ENCODE measurements at places on chromosomes 12 and 14.
A peak's percentile ranks its signal among the peaks of the same experiment; 100 is the strongest.

DNA sequence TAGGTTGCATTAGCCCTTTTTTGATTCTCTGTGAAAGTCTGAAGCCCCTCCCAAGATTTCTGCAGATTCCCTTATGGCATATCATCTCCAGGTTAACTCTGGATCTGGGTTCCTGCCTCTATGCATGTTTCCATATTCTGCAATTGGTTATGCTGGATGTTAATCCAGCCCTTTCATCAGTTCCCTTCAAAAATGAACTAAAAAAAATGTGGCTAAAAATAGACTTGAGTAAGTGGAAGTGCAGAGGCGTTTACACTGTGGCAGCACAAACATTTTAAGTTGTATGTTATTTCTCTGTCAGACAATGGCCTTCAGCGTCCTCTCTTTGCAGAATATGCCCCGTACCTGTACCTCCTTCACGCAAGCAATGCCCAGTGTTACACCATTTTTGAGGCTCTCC, 11.4 kb downstream of the MGST1 start:
- DNase-seq: no peak

- DNase-seq: no peak
These were observed 78.7 kb downstream of the HELB start for GRCh38 chr12:66380769-66381535.

GRCh38 chr12:110304061-110304551, 23.1 kb downstream of the ATP2A2 start:
- no peak for DNase-seq

DNA sequence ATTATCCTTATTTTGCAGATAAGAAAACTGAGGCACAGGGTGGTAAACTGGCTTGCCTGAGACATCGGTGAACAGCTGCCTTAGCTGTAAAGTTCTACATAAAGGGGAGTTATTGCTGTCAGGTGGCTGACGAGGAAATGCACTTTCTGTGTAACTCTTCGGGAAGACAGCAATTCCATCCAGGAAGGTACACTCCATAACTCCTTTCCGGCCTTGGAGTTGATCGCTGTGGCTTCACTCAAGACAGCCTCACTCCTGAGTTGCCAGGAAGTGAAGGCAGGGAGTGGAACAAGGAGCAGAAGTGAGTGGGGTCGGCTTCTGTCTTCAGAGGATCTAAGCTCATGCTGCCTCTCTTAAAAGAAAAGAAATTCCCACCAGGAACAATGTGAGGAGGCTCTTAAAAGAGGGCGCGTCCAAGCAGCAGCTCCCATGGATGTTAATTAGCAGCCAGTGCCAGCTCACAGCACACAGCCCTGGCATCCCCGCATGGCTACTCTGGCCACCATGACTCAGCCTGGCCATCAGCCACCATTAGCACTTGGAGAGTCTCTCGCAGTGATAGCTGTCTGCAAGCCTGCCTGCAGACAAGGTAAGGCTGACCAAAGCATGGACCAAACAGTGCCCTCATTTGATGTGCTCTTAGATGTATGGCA, 60.3 kb downstream of the NUAK1 start:
- DNase-seq: no peak

DNA sequence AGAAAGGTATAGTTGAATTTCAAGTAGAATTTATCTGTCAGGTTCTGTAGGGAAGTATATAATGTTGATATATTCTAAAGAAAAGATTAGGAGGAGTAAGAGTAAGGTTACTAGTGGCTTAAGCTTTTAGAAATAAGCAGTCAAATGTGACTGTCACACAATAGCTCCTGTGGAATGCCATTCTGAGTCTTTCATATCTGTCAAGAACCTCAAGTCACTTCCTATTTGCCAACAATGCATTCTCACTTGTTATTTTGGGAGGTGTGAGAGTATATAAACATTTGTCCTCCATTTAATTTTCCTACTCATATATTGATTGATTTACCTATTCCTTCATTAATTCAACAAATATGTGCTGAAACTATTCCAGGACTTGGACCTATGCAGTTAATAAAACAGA, 11.7 kb downstream of the CLEC9A start:
- DNase-seq: no peak

GRCh38 chr12:87253157-87253556, 776.0 kb downstream of the C12orf50 start:
- DNase-seq: no peak

- DNase-seq: no peak
These were observed 9.4 kb downstream of the HIGD1C start for GRCh38 chr12:50961708-50962107.

- DNase-seq: peak; percentile 25
These were observed 50.9 kb upstream of the BICDL1 start for GRCh38 chr12:119938049-119938667.

DNA sequence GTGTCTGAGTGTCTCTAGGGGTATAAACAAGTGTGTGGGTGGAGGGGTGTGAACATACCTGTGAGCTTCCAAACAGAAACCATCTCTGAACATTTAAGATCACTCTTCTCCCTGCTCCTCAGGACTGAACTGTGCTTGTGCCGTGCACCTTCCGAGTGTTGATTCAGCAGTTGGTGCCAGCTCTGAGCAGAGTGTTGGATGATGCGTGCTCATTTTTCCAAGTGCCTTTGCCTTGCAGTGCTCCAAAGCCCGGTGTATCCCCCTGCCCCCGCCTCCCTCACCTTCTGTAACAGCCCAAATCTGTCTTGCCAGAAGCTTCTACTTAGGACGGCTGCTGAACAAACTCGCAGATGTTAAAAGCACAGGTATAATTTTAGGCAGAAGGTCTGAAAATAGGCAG, 4.4 kb downstream of the WSCD2 start:
- DNase-seq: no peak

- no peak for DNase-seq
These were observed 30.2 kb downstream of the PAPLN start for GRCh38 chr14:73267474-73267873.

GRCh38 chr14:99792551-99793212, 531 bp upstream of the EML1 start:
- no peak for DNase-seq

DNA sequence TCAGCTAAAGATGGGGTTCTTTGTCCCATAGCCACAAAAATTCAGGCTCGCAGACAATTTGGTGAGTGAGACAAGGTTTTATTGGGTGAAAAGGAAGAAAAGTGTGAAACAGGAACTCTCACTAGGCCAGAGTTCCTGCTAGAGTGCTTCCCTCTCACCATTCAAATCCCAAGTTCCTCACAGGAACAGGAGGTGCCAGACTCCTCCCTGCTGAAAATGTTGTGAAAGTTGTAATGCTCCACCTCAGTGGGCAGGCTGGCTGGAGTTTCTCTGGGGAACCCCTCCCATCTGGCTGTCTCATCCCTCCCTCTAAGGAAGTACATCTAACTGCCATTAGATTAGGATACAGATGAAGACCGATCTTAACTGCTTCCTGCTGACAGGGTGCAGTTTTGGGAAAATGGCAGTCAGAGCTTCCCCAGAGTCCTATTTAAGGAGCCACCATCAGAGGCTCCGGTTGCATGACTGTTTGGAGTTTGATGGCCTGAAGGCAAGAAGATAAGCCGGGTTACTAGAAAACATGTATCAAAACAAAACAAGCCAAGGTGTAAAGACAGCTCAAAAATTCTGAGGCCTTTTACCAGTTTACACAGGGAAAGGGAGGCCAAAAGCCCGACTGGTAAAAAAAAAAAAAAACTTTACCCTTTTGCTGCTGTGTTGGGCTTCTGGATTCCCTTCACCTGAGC, 127.6 kb downstream of the FSCB start:
- no peak for DNase-seq

- no peak for DNase-seq
These were observed 98.5 kb downstream of the ARID2 start for GRCh38 chr12:45827974-45828373.

GRCh38 chr12:62562846-62563245, 96.2 kb downstream of the MON2 start:
- DNase-seq: no peak

GRCh38 chr14:68506021-68506644, 286.7 kb downstream of the ZFP36L1 start:
- no peak for DNase-seq

- no peak for DNase-seq
These were observed 51.2 kb downstream of the IRAK3 start for GRCh38 chr12:66240096-66240820.

GRCh38 chr12:113005762-113006161, 27.4 kb downstream of the OAS2 start:
- no peak for DNase-seq

DNA sequence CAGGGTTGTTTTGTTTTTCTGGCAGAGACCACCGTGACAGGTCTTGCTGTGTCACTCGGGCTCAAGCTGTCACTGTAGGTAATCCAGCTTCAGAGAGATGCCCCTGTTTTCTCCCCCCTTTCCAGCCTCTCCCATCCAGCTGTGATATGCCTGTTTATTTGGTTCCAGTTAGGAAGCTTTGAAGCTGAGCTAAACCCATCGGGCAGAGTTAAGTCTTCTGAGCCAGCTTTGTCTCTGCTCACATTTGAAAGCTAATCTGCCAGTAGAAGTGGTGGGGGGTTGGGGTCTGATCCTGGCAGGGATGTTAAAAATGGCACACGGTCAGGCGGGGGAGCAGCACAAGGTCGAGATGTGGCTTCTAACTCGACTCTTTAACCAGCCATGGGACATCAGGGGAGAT, 130.0 kb downstream of the TSPAN9 start:
- DNase-seq: no peak

DNA sequence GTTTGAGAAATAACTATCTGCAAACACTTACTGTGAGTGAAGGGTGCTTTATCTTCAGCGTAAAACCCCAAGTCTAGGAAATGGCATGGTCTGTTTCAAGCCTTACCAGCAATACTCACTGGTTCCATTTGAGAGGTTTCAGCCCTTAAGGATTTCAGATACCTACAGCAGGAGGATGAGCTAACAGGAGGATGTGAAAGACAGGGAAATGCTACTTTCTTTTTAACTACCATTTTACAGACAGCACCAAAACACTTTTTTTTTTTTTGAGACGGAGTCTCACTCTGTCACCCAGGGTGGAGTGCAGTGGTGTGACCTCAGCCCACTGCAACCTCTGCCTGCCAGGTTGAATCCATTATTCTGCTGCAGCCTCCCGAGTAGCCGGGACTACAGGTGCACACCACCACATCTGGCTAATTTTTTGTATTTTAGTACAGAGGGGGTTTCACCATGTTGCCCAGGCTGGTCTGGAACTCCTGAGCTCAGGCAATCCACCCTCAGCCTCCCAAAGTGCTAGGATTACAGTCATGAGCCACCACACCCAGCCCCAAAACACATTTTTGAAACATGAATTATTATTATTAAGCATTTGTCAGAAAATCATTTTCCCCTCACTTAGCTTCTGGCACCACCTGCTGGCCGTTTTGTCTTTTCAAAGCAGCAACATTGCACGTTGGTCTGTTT, 4.6 kb downstream of the MTRFR start:
- DNase-seq: peak; percentile 74

DNA sequence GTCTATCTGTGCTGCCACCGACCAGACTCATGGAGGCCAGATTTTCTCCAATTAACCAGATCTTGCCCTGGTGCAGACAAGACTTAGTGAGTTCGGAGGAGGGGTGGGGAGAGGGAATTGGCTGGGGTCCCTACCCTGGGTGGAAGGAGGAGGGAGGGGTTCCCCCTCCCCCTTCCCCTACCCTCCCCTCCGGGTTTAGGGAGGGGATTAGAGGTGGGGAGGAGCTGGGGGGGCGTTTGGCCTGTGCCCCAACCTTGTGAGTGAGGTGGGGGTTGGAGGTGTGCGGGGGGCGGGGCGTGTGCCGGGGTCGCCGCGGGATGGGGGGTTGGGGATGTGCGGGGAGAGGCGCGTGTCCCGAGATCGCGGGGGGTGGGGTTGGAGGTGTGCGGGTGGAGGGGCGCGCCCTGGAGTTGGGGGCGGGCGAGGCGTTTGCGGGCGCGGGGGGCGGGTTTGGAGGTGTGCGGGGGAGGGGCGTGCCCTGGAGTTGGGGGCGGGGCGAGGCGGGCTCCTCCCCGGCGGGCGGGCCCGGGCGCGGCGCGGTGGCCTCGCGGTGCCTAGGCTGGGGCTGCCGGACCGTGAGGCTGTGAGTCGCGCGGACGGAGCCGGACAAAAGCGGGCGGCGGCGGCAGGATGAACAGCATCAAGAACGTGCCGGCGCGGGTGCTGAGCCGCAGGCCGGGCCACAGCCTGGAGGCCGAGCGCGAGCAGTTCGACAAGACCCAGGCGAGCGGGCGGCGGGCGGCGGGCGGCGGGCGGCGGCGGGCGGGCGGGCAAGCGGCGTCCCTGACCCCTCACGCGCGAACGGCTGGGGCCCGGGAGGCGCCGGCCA, at the start of gene HIP1R:
HIP1R (plus strand) TSS at position 537 of the 829 bp plus-strand sequence; CDS start at position 631, 94 bp downstream.
- peak; percentile 61 for DNase-seq

- DNase-seq: peak; percentile 27
These were observed at the start of gene B3GNT4 for GRCh38 chr12:122203301-122204166. B3GNT4 (plus strand) TSS chr12:122203709; CDS start chr12:122204619, 910 bp downstream.

DNA sequence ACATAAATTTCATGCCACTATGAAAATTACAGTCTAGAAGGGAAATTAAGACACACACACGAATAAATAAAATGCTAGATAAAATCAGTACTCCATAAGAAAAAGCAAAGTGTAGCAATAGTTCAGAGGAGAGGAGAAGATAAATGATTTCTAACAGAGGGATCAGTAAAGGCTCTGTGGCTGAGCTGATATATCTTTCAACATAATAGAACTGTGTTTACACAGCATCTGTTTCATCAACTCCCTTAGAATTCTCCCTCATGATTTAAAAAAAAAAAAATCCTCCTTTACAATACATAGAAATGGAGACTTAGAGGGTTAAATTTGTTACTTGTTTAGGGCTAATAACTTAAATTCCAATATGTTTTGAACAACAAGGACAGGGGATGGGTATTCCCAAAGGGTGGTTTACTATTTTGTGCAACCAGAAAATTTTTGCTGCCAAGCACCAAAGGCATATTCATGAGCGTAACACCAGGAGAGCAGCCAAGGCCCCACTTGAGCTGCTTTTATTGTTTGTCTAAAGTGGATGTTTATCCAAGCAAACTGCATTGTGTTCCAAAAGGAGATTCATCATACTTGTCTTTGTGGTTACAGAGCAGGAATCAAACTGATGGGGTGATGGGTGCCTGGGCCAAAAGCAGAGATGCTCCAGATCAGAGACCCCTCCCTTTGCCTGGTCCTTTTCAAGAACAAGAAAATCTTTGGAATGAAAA, 162.7 kb downstream of the BMP4 start:
- DNase-seq: no peak

- DNase-seq: no peak
These were observed 25.0 kb downstream of the RERG start for GRCh38 chr12:15196221-15196620.

GRCh38 chr12:2958432-2959191, 585 bp upstream of the TEAD4 start:
- no peak for DNase-seq

DNA sequence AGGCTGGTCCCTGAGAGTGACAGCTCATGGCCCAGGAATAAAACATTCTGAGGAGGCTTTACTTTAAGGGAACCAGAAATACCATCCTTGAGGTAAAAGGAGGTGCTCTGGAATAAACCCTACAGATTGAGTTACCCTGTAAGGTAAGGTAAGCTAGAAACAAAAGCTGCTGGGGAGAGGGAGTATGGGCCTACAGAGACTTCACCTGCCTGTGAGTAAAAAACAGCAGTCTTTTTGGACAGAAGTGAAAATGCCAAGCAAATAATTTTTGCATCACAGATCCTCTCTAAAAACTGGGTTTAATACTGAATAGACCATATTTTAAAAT, 41.2 kb downstream of the CORO1C start:
- DNase-seq: no peak
